Testis (tissue), 5 donors: ENCODE measurements at places on chromosomes 16 and 17.
A peak's percentile ranks its signal among the peaks of the same experiment; 100 is the strongest.

DNA sequence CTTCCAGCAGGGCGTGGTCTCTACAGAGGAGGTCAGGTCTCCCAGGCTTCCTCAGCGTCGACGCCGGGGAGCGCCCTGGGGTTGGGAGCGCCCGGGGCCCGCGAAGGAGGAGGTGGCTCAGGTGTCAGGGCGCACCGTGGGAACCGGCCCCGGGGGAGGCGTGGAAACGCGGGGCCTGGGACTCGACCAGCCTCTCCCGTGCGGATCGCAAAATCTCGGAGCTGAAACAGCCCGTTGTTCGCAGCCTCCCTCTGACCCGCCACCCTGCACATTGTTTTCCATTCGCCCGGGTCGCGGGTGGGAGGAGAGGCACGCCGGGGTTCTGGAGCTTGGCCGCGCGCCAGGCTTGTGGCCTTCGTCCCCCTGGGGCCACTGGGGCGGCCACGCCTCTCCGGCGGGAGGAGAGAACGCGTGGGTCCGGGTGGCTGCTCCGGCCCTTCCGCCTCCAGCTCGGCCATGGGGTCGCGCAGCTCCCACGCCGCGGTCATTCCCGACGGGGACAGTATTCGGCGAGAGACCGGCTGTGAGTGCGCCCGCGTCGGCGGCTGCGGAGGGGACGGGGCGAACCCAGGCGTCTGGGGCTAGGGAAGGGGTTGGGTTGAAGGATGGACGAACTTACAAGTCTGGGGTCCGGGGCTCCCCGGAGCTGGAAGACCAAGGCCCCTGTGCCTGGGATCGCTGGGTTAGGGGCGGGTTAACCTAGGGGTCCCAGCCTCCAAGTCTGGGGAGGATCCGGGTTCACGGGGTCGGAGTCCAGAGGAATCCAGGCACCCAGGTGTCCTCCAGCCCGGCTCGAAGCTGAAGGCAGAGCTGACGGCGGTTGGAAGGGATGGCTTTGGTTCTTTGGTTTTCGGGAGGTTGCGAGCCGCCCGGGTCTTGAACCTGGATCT is at the start of gene CHP2:
Gene CHP2, plus strand, starts transcription at position 433 of the 890 bp plus-strand sequence. Its CDS starts 24 bp downstream, at position 457.
- DNase-seq = peak; percentile 26

DNA sequence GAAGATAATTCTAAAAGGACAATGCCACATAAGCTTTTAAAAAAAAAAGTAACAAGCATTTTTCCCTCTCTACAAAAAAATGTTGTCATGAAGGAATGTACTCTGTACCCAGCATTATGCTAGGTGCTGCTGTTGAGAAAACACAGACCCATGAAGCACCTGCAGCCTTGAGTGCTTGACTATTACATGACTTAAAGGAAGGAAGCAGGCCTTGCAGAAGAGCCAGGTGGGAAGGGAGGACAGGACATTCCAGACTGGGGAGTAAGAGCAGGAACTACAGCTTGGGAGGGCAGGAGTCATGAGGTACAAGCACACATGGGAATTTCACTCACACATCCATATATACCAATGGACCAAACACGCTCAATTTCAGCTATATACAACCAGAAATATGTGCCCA is 3.8 kb downstream of the MYO1D start:
- DNase-seq = no peak

- no peak for DNase-seq
Observed at GRCh38 chr16:89025636-89026035, 48.6 kb upstream of the CBFA2T3 start.

- no peak for DNase-seq
Observed at GRCh38 chr16:77790009-77790372, 1.6 kb downstream of the VAT1L start.

- DNase-seq = peak; percentile 47
Observed at GRCh38 chr17:72119873-72120641, 763 bp upstream of the SOX9 start.

DNA sequence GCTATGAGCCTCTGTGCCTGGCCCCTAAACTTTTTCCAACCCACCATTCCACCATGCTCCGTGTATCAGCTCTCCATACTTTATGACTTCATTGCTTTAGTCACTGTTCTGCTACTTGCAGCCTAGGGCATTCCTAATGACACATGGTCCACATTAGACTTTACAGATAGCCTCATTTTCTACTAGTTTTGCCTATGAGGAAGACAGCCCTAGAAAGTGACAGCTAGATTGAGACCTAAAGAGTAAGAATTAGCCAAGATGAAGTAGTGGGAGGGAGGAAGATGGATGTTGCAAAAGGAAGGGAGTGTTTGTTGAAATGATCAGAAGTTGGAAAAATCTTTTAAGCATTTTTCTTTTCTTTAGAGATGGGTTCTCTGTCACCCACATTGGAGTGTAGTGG is 11.0 kb downstream of the C16orf54 start:
- no peak for DNase-seq

- DNase-seq = no peak
Observed at GRCh38 chr16:27568077-27568476, 18.1 kb downstream of the KATNIP start.

- peak; percentile 38 for DNase-seq
Observed at GRCh38 chr17:82065638-82066303, at the start of gene DUS1L. DUS1L (minus strand) TSS chr17:82065804; CDS start chr17:82065059, 745 bp downstream.

GRCh38 chr16:83723244-83723643 is 84.5 kb upstream of the HSBP1 start:
- DNase-seq = no peak

DNA sequence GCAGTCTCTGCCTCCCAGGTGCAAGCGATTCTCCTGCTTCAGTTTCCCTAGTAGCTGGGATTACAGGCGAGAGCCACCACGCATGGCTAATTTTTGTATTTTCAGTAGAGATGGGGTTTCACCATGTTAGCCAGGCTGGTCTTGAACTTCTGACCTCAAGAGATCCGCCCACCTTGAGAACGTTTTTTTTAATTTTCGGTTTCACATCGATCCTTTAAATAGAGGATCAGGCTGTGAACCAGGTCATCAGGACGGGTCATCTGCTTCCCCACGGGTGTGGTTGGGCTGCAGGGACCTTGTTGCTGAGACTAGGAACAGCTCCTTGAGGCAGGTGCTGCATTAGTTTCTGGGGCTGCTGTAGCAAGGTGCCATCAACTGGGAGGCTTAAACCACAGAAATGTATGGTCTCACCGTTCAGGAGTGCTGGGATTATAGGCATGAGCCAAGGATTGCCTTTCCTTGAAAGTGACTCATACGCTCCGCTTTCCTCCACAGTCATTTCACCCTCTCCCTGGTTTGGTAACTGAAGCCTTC is 7.9 kb upstream of the NAGPA start:
- DNase-seq = no peak

DNA sequence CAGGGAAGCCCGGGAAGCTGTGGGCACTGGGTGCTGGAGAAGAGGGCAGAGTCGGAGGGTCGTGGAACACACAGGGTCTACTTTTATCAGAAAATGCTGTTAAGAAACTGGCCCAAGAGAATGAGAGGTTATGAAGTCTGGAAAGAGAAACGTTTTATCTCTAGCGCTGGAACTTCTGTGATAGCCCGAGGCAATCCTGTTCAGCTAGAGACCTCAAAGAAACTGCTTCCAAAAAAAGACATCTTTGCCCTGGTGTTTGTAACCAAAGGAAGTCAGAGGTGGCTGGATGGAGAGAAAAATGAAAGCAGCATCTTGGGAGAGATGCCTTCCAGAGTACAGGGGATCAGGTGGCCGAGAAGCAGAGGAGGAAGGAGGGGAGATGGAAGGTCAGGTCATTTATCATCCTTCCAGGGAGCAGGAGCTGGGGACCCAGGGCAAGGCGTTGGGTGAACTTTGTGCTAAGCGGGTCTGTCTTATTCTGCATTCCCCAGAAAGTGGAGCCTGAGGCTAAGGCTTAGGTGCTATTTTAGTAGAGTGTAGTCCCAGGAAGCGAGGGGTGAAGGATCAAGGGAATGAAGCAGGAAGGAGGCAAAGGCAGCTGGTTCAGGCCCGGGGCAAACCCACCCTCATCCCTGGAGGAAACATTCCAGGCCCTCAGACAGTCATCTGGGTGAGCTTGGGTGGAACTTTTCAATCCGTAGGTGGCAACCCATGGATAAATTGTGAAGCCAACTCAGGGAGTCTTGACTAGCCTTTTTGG is 66.5 kb downstream of the MGAT5B start:
- no peak for DNase-seq

DNA sequence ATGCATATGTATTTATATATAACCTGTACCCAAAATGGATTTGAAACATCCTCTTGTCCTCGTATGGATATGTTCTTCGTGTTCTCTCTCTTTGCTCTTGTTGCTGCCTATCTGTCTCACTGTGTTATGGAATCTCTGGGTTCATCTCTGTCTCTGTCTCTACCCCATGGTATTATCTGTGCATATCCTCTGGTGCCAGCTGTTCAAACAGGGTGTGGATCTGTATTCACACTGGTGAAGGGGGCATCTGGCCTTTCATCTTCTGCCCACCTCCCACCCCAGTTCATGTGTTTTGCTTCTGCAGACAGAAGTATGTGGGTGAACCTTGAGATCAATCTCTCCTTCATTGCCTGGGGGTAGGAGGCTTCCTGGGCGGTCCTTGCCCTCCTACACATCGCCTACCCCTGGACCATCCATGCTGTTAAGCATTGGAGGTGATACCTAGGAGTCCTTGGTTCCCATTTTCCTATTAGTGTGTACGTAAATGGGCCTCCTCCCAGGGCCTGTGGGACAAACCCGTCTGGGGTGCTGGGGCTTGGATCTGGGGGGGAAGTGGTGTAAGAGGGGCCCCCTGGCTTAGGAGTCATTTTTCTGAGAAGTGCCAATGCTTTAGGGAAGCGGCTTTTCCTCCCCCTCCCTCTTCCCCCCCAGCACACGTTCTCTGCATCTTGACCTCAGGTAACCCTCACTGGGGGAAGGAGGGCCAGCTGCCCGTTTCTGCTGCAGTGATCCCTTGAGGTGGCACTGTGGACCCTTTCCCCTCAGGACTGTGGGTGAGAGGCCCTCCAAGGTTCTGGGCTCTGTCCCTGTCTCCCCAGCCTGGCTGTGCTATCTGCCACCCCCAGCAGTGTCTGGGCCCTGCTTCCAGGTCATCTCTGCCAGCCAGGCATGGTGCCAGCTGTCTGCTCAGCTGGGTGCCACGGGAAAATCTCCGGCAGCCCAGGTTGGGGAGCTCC is 21.1 kb downstream of the RARA start:
- peak; percentile 84 for DNase-seq

DNA sequence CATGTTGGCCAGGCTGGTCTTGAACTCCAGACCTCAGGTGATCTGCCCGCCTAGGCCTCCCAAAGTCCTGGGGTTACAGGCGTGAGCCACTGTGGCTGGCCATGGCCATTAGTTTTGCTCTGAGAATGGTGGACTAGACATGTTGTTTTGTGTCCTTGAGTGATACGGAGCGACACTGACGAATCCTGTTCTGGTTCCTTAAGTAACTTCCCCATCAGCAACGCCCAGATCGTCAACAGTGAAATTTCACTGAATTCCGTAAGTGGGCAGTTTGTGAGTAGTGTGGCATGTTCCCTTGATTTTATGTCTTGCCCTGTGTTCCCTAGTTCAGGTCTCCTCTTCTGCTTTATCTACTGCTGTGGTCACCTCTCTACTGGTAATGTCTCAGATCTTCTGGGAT is 67.4 kb downstream of the SNX29 start:
- no peak for DNase-seq

- no peak for DNase-seq
Observed at GRCh38 chr16:81544700-81545271, 100.2 kb downstream of the CMIP start.

GRCh38 chr16:84890427-84890826 is 70.6 kb downstream of the CRISPLD2 start:
- no peak for DNase-seq

GRCh38 chr17:44220213-44221083 is 973 bp upstream of the UBTF start:
- peak; percentile 45 for DNase-seq

GRCh38 chr17:48174833-48175523 is 67.4 kb downstream of the SNX11 start:
- no peak for DNase-seq
